Esophagus squamous epithelium (tissue), 5 donors: ENCODE measurements at places on chromosomes 13 and 19. TPM values are rescaled to one million over a fixed set of nuclear protein-coding genes. Genes with fewer than 3 reads are reported as not detected.

- H3K4me3 ChIP-seq, result no peak overlapping the region
- DNase-seq, result no peak
- H3K36me3 ChIP-seq, result no peaks in the 10 kb centered on the region
- no peaks in the 10 kb centered on the region for H3K4me1 ChIP-seq
- no peaks in the 10 kb centered on the region for H3K27me3 ChIP-seq
Observed at GRCh38 chr13:46951516-46951915, 54.7 kb upstream of the HTR2A start.

PLA2G4C gene
- 0.61 TPM for total RNA-seq

BEST2 gene
- not detected for total RNA-seq

GRCh38 chr13:24112791-24113190 lies 47.7 kb upstream of the SPATA13 start:
- H3K36me3 ChIP-seq, result no peaks in the 10 kb centered on the region
- DNase-seq, result no peak
- H3K4me3 ChIP-seq, result no peak overlapping the region
- no peaks in the 10 kb centered on the region for H3K27me3 ChIP-seq
- H3K4me1 ChIP-seq, result no peaks in the 10 kb centered on the region

- H3K27ac ChIP-seq, result no peak overlapping the region
- no peak overlapping the region for H3K4me3 ChIP-seq
- no peak for DNase-seq
- H3K4me1 ChIP-seq, result no peaks in the 10 kb centered on the region
Observed at GRCh38 chr19:19502808-19503602, 12.3 kb downstream of the TSSK6 start.

KLF2 gene
- total RNA-seq, result 11.4 TPM

- no peaks in the 10 kb centered on the region for H3K4me1 ChIP-seq
- no peak overlapping the region for H3K27ac ChIP-seq
- H3K4me3 ChIP-seq, result no peak overlapping the region
- H3K27me3 ChIP-seq, result no peaks in the 10 kb centered on the region
Observed at GRCh38 chr13:36382030-36382429, 35.8 kb upstream of the SPART start.

DNA sequence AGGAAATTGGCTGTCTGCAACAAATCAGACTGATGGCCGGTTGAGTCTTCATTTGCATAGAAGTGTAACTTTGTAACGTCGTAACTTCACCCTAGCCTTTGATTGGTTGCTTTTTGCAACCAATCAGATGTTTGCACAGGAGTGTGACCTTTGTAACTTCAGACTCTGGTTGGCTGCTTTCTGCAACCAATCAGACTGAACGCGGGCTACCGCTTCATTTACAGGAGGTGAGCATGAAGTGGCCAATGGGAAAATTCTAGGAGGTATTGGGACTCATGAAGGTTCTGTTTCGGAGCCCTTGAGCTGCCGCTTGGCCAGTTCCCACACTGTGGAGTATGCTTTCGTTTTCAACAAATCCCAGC lies 441 bp upstream of the ZNF559 start:
- peak overlapping the region; percentile 86 for H3K27ac ChIP-seq
- DNase-seq, result no peak
- peaks cover 20% of the 10 kb centered on the region for H3K4me1 ChIP-seq
- peak overlapping the region; percentile 86 for H3K4me3 ChIP-seq
- no peaks in the 10 kb centered on the region for H3K36me3 ChIP-seq

REX1BD gene
- total RNA-seq, result 50.3 TPM

- peaks cover 55% of the 10 kb centered on the region for H3K4me1 ChIP-seq
- no peaks in the 10 kb centered on the region for H3K27me3 ChIP-seq
- peak within 1 kb of the TSS; percentile 76 for H3K4me3 ChIP-seq
- peak within 1 kb of the TSS; percentile 89 for H3K27ac ChIP-seq
- H3K36me3 ChIP-seq, result no peaks in the 10 kb centered on the region
Observed at GRCh38 chr19:38319421-38320258, at the start of gene KCNK6. KCNK6 (plus strand) TSS chr19:38319845; CDS start chr19:38319951, 106 bp downstream.

OVOL3 gene
- not detected for total RNA-seq

GNG8 gene
- not detected for total RNA-seq

KCTD15 gene
- 68.3 TPM for total RNA-seq

- H3K27me3 ChIP-seq, result no peaks in the 10 kb centered on the region
- peaks cover 65% of the 10 kb centered on the region for H3K36me3 ChIP-seq
- peaks cover 30% of the 10 kb centered on the region for H3K4me1 ChIP-seq
- no peak overlapping the region for H3K4me3 ChIP-seq
- no peak for DNase-seq
Observed at GRCh38 chr19:6417713-6418561, 6.7 kb downstream of the KHSRP start.

DNA sequence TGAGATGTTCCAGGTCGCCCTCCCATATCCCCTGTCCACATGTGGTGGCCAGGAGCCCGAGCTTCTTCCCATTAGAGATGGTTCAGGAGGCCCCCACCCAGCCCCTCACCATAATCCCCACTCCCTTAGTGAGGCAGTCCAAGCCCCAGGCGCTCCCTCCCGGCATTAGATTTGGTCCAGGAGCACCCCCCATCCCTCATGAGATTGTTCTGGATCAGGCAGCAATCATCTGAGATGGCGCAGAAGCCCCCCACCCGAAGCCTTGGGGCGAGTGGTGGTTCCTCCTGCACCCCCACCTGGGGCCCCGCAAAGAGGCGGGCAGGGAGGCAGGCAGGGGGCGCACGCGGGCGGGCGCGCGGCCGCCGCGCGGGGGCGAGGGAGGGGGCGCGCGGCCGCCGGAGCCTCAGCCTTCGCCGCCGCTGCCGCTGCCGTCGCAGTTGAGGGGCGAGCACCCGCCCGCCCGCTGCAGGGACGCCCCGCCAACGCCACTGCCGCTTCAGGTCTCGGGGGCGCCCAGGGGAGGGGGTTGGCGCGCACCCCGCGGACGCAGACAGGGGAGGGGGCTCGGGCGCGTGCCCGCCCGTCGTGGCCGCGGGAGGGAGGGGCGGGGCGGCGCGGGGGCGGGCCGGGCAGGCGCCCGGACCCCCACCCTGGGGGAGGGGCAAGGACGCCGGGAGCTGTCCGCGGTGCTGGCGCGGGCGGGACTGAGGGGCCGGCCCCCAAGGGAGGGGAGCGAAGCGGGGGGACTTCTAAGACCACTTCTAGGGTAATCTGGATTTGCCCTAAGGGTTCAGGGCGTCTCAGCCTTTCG lies 46.4 kb upstream of the SHKBP1 start:
- no peak for DNase-seq
- H3K27ac ChIP-seq, result no peak overlapping the region
- H3K36me3 ChIP-seq, result no peaks in the 10 kb centered on the region

DNA sequence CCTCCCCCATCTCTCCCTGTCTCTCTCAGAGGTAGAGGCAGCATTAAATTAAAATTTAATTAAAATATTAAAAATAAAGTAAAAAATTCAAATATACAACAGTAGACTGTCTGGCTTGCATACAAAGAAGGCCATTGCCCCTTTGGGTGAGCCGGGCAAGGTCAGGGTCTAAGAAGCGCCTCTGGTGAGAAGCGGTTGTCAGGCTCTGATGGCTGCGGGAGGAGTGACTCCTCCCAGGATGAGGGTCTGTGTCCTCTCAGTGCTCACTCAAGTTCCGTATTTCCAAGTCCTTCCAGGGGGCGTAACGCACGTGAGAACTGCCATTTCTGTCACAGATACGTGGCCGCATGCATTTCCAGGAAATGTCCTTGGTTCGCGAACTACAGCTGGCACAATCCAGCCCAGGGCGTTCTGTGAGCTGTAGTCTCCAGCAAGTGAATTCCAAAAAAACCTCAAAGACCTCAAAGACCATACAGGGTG lies 737 bp upstream of the ZNF181 start:
- no peak for DNase-seq
- H3K27ac ChIP-seq, result peak overlapping the region; percentile 98
- H3K27me3 ChIP-seq, result no peaks in the 10 kb centered on the region
- peak overlapping the region; percentile 90 for H3K4me3 ChIP-seq
- peaks cover 4% of the 10 kb centered on the region for H3K36me3 ChIP-seq

DNA sequence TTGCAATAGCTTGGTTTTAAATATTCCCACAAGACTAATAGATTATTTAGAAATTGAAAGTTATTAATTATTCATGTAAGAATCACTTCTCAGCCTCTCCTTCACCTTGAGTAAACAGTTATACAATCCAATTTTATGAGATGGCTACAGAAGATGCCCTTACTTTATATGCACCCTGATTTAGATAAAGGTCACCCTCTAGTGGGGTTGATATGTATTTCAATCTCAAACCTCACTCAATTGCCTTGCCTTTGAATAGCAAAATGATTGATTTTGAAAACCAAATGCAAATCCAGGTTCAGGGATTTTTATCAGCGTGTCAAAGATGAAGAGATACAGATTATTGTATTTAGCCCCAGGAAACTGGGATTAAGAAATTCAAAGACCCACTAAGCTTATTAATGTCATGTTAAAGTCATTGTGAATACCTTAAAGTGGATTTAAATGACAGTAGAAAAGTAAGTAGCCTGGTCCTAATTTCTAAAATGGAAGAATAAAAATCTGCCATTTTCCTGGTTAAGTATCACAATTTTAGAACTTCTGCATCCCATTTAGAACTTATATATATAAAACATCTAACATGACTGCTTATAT lies 305.1 kb downstream of the ITGBL1 start:
- H3K4me1 ChIP-seq, result no peaks in the 10 kb centered on the region
- no peak for DNase-seq
- H3K27ac ChIP-seq, result no peak overlapping the region
- no peak overlapping the region for H3K4me3 ChIP-seq
- H3K27me3 ChIP-seq, result no peaks in the 10 kb centered on the region

- no peak for DNase-seq
- H3K4me1 ChIP-seq, result no peaks in the 10 kb centered on the region
- no peak overlapping the region for H3K27ac ChIP-seq
- no peak overlapping the region for H3K4me3 ChIP-seq
Observed at GRCh38 chr13:97189928-97190327, 32.2 kb upstream of the MBNL2 start.

DNA sequence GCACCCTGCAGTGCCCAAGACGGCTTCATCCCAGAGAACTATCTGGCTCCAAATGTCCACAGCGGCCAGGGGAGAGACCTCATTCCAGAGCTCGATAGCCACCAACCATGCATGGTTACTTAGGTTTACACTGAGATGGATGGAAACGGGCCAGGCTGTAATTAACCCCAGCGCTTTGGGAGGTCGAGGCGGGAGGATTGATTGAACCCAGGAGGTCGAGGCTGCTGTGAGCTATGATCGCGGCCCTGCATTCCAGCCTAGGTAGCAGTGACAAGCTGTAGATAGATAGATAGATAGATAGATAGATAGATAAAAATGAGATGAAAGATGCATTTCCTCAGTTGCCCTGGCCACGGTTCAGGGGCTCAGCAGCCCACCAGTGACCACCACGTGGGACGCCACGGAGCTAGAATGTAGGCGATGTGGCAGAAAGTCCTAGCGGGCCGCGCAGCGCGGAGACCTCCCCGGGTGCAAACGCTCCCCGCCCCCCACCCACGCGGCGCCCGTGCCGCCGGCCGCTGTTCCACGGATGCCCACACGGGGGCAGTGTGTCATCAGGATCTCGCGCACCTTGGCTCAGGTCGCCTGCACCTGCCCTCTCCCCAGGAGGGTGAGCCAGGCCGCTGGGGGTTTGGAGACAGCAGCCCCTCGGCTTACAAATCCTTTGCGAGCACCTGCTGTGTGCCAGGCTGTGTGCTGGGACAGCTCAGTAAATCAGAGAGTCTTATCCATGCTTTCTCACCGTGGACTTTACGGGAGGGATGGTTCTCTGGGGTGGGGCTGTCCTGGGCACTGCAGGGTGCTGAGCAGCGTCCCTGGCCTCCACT lies 13.5 kb upstream of the TLE5 start:
- DNase-seq, result no peak
- no peaks in the 10 kb centered on the region for H3K27me3 ChIP-seq
- H3K36me3 ChIP-seq, result no peaks in the 10 kb centered on the region
- no peaks in the 10 kb centered on the region for H3K4me1 ChIP-seq

DNA sequence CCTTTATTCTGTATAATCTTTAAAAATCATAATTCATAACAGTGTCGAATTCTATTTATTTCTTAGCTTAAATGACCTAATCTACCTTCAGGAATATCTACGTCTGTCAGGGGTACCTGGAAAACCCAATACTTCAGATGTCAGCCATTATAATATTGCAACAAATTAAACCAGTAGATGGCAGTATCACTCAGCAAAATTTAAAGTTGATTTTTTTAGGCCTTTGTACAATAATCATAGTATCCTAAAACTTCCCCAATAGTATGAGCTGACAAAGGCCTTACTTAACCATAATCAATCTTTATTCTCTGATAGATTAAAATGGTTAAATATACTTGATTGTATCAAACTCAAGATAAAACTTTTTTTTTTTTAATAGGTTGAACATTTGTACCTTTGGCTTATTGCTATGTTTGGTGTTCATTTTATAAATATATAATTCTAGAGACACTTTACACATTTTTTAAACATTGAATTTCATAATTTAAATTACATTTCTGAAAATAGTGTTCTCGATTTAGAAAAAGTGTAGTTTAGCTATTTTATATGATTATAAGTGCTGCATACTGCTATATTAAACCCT lies 830.2 kb upstream of the SPRY2 start:
- no peak overlapping the region for H3K27ac ChIP-seq
- no peaks in the 10 kb centered on the region for H3K36me3 ChIP-seq
- no peaks in the 10 kb centered on the region for H3K27me3 ChIP-seq

DNA sequence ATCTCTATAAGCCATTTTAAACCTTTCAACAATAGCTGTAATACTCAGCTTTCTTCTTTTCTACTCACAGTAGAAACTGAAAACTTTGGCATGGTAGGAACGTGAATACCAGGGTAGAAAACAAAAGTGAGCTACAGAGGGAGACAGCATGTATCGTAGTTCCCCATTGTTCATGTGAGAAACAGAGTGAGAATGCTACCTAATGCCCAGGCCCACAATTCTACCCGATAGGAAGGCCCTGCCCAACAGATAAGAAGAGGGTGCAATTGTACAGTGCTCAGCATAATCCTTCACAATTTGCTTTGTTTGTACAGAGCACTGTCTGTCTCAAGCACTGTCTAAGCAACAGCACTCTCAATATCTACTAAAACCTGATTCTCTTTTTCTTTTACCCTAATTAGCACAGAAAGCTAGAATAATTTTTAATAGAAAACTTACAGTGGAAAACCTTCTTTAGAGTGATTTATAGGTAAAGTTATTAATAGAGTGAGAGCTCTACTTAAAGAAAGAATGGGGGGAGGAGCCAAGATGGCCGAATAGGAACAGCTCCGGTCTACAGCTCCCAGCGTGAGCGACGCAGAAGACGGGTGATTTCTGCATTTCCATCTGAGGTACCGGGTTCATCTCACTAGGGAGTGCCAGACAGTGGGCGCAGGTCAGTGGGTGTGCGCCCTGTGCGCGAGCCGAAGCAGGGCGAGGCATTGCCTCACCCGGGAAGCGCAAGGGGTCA lies 322.3 kb downstream of the EFNB2 start:
- no peak for DNase-seq
- no peak overlapping the region for H3K27ac ChIP-seq
- no peaks in the 10 kb centered on the region for H3K4me1 ChIP-seq
- no peak overlapping the region for H3K4me3 ChIP-seq
- H3K36me3 ChIP-seq, result no peaks in the 10 kb centered on the region

- DNase-seq, result no peak
- H3K27me3 ChIP-seq, result no peaks in the 10 kb centered on the region
- no peak overlapping the region for H3K4me3 ChIP-seq
- peaks cover 40% of the 10 kb centered on the region for H3K4me1 ChIP-seq
Observed at GRCh38 chr19:8398311-8398771, 8.2 kb downstream of the RAB11B start.

GRCh38 chr13:87923753-87924152 lies 252.6 kb downstream of the SLITRK5 start:
- H3K27me3 ChIP-seq, result no peaks in the 10 kb centered on the region
- H3K4me3 ChIP-seq, result no peak overlapping the region
- no peaks in the 10 kb centered on the region for H3K36me3 ChIP-seq
- H3K27ac ChIP-seq, result no peak overlapping the region

CACNA1A gene
- not detected for total RNA-seq

GRCh38 chr13:42148538-42148937 lies 100.1 kb downstream of the DGKH start:
- H3K4me3 ChIP-seq, result no peak overlapping the region
- no peak overlapping the region for H3K27ac ChIP-seq
- H3K36me3 ChIP-seq, result peaks cover 13% of the 10 kb centered on the region
- H3K4me1 ChIP-seq, result no peaks in the 10 kb centered on the region
- no peaks in the 10 kb centered on the region for H3K27me3 ChIP-seq
